ENCODE measurements at places on chromosomes 7 and 10.

- peak; percentile 14 for DNase-seq
These were observed 54.1 kb downstream of the NRAP start for GRCh38 chr10:113609704-113610108.

DNA sequence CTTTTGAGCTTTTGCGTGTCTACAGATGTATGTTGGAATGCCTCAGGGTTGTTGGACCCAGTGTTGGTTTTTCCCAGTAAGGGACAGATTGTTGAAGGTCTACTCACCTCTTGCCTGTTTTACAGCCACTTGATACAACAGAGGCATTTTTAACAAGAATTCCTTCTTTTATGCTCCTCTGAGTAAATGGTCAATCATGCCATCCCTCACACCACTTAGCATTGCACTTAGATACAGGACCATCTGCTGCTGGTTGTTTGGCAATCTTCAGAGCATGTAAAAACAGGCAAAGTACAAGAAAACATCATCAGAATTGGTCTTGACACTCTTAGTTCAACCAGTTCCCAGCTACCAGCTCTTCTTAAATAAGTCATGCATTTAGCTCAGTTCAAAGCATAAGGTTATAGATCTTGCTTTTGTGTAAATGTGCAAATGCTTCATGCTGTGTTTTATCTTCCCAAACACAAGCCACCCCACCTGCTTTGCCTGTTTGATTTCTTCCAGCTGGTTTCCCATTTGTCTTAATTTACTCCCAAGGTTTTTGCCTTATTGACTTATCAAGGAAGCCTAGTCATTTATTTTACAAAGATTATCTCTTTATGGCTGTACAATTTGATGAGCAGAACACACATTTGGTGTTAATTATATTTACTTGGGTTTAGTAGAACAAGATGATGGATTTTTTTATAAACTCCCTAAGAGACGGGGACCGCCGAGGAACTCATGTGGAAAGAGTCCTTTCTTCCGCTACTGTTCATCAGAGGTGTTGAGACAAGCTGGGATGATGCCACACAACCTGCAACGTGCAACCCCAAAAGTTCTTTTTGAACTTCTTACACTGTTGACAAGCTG, 136.6 kb downstream of the AHR start:
- DNase-seq: no peak

GRCh38 chr10:75547391-75548298, 116.2 kb downstream of the LRMDA start:
- no peak for DNase-seq

DNA sequence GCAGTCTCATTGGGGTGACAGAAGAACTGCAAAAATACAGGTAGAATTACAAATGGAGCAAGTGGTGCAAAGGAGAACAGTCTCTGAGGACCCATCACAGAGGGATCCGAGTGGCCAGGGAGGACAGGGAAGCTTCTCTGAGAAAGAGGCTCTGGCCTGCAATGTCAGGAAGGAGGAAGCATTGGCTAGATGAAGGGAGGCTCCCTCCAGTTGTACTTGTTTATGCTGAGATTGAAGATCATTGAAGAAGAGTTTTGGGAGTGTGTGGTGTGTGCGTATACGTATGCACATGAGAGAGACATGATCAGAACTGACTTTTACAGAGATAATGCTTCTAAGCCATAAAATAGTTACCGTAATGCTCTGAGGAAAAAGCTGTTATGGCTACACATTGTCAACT, 274.7 kb upstream of the FZD8 start:
- no peak for DNase-seq

DNA sequence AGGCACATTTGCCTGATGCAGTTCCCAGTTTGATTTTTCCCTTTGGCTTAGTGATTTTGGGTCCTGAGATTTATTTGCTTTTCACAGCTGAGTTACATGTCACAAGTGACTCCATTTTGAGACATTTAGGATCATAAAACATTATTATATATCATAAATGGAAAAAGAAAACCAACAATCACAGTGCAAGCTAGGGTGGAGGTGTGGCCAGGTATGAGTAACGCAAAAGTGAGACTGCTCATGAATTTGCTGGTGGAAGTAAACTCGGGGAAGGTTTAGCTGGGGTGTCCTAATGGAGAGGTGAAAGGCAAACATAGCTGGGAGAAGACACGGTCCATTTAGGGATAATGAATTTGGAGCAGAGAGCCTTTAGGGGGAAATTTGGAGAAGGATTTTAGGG, 21.7 kb upstream of the UCN3 start:
- DNase-seq: no peak

GRCh38 chr7:39073432-39073831, 95.7 kb downstream of the POU6F2 start:
- no peak for DNase-seq

- DNase-seq: no peak
These were observed 147.2 kb upstream of the EEPD1 start for GRCh38 chr7:36005876-36006275.

GRCh38 chr10:35027567-35027966, 62.6 kb downstream of the CUL2 start:
- no peak for DNase-seq

- DNase-seq: no peak
These were observed 13.8 kb downstream of the TMEM273 start for GRCh38 chr10:49174261-49174925.

- DNase-seq: no peak
These were observed 4.1 kb downstream of the FHIP2A start for GRCh38 chr10:114825513-114826253.

DNA sequence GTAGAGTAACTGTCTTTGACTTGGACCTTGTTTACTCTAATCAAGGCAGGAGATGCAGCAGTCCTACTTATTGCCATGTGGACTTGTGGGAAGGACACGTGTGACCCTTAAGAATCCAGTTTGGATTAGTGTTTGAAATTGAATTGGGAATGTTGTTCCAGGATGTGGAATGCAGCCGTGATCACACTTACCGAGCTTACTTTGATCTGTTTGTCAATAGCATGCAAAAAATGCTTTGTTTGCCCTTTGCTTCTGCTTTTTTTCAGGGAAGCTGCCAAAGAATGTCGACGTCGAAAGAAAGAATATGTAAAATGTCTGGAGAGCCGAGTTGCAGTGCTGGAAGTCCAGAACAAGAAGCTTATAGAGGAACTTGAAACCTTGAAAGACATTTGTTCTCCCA, 84.7 kb downstream of the CREM start:
- DNase-seq: peak; percentile 33

DNA sequence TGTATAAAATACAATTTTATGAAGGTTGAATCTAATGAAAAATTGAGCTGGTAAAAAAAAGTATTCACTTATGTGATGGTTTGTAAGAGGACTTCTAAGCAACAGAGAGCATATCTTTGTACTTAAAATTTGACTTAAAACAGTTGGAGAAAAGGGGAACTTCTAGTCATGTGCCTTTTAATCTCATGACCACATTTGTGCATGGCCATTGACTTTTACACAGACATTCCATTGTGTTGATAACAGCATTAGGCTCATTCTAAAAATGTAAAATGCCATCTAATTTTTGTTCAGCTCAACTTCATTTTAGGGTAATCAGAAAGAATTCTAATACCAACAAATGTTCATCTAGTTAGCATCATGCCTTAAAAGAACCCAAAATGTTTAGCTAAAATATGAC, 119.9 kb downstream of the HPSE2 start:
- no peak for DNase-seq

GRCh38 chr7:51102828-51103227, 213.8 kb downstream of the COBL start:
- no peak for DNase-seq

DNA sequence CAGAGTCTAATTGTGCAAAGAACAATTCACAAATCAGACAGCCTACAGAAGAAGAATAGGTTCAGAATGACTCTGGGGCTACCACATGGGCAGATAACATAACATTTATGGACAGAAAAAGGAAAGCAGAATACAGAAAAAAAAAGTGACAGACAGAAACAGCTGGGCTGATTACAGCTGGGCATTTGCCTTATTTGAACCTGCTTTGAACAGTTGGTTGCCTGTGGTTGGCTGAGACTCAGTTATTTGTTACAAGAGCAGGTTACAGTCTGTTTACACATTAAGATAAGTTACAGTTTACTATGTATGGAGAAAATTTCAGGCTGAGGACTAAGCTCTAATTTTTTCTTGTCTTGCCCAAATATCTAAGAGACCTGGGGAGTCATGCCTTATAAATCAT, 327.2 kb downstream of the GALNT17 start:
- DNase-seq: no peak

- no peak for DNase-seq
These were observed 36.7 kb upstream of the GRID1 start for GRCh38 chr10:86403183-86403797.

GRCh38 chr7:150910996-150911422, 58.7 kb downstream of the AOC1 start:
- no peak for DNase-seq

DNA sequence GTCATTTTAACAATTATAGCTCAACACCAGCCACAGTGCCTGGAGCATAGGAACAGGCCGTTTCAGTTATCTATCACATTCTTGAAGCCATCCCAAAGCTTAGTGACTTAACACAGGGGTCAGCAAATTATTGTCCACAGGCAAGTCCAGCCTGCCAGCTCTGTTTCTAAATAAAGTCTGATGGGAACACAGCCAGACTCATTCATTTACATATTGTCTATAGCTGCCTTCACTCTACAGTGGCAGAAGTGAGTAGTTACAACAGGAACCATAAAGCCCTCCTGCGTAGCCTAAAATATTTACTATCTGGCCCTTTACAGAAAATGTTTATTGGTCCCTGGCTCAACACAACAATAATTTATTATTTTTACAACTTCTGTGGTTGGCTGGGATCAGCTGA, 407.5 kb upstream of the AUTS2 start:
- no peak for DNase-seq

GRCh38 chr7:90290244-90291113, 30.6 kb downstream of the FAM237B start:
- no peak for DNase-seq

DNA sequence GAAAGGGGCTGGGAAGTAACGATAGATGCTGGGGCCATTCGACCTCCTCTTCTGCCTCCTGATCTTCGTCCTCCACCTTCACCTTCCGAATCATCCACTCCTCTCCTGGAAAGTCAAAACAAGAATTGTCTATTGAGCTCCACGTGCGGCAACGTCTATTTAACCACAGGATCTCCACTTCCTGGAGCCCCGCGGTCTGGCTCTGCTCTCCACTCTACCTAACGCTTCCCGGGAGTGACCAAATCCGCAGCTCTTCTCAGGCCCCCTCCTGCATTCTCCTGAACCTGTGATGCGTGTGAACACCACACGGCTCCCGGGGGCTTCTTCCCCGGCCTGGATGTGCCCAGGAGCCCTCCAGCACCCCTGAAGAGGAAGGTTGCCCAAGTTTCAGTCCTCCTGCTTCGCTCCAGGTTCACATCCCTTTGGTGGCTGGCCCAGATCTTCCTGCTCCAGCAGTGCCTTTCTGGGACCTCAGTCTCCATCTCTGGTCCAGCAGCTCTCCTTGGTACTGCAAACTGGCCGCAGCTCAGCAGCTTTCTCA, 7.2 kb downstream of the ZNF467 start:
- DNase-seq: no peak

DNA sequence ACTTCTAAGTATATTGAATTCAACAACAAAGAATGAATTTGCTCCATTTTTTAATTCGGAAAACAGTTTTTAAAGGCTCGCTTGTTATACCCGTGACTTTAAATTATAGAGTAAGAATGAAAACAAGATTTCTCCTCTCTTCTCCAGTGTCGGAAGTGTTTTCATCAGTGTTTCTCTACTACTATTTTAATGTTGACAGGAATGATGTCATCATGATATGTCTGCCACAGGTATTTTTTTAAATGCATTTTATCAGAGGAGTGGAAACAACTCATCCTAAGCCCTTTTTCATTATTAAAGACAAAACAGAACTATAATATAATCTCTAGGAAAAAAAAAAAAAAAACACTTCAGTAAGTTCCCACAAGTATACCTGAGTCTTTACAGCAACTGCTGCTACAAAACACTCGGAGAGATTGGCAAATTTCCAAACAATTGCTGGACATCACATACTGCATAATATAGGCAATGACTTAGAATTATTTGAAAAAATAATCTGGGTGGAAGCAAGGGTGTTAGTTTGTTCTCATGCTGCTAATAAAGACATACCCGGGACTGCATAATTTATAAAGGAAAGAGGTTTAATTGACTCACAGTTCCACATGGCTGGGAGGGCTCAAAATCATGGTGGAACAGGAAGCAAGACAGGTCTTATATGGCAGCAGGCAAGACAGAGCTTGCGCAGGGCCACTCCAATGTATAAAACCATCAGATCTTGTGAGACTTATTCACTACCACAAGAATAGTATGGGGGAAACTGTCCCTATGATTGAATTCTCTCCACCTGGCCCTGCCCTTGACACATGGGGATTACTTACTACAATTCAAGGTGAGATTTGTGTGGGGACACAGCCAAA, 4.8 kb upstream of the RNF32 start:
- DNase-seq: no peak

- no peak for DNase-seq
These were observed 138.2 kb downstream of the RPS24 start for GRCh38 chr10:78171633-78172400.

DNA sequence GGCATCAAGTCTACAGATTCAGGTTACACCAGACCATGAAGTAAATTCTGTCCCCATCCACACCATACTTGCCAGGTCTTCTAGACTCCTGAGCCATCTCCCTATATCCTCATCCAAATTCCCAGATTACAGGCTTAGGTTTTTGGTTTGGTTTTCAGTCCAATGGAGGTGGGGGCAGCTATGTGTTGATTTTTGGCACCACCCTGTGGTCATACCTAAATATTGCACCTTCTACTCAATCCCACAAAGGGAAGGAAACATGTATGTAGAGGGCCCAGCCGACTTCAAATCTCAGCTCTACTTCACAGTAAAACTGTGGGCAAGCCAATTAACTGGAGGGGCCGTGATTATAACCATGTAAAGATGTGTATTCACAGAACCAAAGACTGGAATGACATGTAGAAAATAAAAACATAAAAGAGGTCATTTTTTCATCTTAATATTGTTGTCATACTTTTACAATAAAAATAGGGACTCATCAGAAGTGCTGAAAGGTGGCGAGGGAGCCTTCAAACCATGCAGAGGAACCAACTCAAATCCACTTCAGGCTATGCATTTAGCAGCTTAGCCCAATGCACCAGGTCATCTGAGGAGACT, 19.8 kb downstream of the ERCC6 start:
- peak; percentile 51 for DNase-seq

DNA sequence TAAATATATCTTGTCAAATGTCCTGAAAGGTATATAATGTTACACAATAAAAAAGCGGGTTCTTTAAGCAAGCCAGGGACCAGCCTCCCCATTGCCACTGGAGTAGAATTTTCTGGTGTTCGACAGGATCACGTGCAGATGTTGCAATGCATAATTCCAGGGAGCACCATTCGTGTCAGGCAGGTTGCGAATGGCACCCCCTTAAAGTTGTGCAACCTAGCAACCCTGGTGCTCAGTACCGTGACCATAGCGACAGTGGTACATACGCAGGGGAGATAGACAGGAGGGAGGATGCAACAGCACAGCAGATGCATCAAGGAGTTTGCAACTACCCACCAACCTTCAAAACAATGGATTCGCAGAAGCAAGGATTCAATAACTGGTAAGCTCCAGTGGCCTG, 6.6 kb upstream of the BMPR1A start:
- DNase-seq: no peak

- no peak for DNase-seq
These were observed 38.9 kb downstream of the PRSS2 start for GRCh38 chr7:142809671-142810070.

All from globus pallidus (tissue), 1 donor.